Suppressor macrophage treated with lipopolysaccharide for 1 hour (primary cell): ENCODE measurements at places on chromosomes 4 and X.

GRCh38 chr4:22458098-22458497, 57.8 kb downstream of the ADGRA3 start:
- no peak for DNase-seq

DNA sequence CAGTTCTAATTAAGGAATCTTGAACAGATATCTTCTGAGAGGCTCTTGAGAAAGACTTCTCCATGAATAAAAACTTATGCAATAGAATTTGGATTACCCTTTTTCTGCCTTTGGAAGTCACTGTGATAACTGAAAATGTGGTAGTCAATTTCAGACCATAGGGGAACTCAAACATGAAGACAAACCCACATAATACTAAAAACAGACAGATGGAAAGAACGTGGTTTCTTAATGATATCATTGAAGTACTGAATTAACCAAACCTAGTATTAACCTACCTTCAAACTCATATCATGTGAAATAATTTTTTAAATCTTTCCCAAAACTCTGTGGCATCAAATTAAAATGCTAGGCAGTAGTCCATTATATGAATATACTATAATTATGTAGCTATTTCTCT, 153.5 kb downstream of the CAMK2D start:
- no peak for DNase-seq

GRCh38 chr4:126136922-126137781, 822.4 kb downstream of the FAT4 start:
- DNase-seq: no peak

- no peak for DNase-seq
Measured at GRCh38 chr4:94629837-94630236, 127.9 kb upstream of the BMPR1B start.

GRCh38 chrX:101206471-101206870, 13.1 kb upstream of the DRP2 start:
- peak; percentile 22 for DNase-seq

DNA sequence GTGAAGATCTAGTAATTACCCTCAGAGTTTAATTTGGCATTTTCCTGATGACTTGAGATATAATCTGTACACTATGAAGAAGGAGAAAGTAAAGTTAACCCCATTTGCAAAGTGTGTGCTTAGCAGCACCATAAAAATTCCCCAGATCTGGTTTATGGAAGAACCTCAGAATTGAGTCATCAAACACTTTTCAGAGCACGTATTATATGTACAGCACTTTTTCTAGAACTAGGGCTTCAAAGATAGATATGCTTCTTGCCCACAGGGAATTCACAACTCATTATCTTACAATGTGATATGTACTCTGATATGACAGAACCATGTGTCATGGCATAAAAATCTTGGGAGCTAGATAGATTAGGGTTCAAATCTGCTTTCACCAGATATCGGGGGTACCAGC, 150.9 kb downstream of the SLC10A7 start:
- no peak for DNase-seq

- no peak for DNase-seq
Measured at GRCh38 chrX:19403696-19404095, 60.0 kb downstream of the PDHA1 start.
